Activated gamma-delta T cell (primary cell): ENCODE measurements at places on chromosomes 11 and 22.

- DNase-seq, result no peak
Measured at GRCh38 chr11:125566235-125566634, 3.0 kb upstream of the EI24 start.

GRCh38 chr11:103997082-103997481, 39.4 kb upstream of the DDI1 start:
- no peak for DNase-seq

- no peak for DNase-seq
Measured at GRCh38 chr11:2135018-2135569, 4.1 kb downstream of the IGF2 start.

DNA sequence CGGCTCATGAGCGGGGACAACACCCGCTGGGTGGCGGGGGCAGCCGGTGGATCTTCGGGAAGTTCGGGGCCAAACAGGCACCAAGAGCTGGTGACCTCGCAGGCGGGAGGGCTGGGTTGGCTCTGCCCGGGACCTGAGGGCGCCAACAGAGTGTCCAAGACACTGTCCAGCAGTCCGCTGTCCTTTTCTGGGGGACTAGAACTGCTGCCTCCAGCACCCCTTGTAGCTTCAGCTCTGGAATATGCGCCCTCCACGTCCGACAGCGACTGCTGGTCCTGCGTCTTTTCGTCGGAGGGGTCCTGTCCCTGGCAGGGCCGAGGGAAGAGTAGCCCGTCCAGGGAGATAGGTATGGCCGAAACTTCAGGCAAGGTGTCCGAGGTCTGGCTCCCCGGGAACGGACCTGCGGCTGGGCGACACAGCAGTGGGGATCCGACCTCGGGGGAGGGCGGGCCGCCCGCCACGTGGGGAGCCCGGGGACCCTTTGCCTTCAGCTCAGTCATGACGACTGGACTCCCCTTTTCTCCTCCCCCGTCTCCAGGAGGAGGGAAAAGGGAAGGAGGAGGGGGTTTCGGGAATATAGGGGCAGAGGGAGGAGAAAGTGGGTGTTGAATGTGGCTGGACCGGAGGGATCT, 926 bp downstream of the PGR start:
- no peak for DNase-seq

DNA sequence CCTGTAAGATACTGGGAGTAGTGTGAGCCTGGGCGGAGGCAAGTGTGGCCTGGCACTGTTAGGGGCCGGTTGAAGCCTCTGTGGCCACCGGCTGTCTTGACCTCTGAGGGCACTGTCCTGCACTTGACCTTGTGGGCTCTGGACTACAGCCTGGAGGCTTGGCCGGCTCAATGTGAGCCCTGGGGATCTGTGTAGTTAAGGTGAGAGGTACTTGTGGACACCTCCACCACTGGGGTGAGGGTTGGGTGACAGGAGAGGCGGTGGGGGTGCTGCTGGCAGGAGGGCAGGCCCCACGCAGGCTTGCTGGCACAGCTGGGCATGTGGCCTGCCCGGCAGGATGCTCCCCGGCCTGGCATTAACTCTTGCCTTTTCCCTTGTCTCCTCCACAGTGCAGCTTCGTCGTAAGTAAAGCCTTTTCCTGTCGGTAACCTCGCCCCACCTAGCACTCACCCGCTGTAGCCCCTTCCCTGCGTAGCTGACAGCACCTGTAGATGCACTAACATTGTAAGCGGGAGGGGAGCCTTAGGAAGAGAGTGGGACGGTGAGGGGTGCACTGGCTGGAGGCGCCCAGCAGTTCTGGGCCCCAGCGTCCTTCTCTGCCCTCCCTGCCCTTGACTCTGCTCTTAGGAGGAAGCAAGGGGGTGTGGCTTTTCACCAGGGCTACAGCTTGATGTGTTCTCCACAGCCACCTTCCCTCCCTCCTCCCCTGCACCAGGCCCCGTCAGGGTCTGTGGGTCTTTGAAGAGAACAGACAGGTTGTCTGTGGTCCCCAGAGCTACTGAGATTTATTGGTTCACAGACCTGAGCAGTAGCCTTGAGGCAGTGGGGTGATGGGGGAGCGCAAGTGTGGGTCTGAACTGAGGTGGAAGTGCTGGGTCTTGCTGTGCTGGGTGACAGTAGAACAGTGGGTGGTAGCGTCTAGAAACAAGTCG, 17.6 kb downstream of the INCENP start:
- no peak for DNase-seq

DNA sequence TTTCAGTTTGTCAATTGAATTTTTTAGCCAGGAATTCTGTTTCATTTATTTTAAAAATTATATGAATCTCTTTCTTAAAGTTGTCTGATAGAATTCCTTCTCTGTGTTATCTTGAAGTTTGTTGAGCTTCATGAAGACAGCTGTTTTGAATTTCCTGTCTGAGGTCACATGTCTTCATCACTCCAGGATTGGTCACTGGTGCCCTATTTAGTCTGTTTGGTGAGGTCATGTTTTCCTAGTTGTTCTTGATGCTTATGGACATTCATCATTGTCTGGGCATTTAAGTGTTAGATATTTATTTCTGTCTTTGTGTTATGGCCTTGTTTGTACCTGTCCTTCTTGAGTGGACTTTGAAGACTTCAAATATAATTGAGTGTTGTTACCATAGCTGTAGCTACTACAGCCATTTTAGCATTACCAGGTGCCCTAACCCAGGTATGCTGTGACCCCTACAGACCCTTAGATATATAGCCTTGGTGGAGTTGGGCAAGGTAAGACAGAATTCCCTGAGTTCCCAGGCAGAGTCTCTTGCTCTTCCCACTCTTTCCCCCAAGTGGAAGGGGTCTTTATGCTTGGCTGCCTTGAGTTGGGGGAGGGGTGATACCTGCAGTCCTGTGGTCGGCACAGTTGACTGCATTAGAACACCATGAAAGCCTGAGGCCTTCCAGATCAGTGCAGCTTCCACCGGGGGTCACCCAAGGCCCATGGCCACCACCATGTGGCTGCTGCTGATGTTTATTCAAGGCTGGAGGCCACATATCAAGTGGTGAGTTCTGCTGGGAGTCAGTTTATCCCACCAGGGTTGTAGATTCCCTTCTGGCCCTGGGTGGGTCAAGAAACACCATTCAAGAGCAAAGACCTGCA, 229.6 kb downstream of the DYNC2H1 start:
- no peak for DNase-seq

GRCh38 chr11:30868626-30869081, 282.5 kb upstream of the MPPED2 start:
- DNase-seq, result no peak

DNA sequence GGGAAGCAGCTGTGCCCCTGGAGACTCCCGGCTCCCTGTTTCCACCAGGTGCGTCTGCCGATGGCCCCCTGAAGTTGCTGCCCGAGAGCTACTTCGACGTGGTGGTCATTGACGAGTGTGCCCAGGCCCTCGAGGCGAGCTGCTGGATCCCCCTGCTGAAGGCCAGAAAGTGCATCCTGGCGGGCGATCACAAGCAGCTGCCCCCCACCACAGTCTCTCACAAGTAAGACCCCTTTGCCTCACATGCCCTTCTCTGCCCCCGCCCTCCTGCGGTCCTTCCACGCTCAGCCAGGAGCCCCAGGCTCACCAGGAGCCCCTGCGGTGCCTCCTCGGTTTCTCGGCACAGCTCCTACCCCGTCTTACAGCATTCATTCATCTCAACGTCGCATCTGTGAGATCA, 25.4 kb downstream of the IGHMBP2 start:
- no peak for DNase-seq

GRCh38 chr22:39277142-39277607, 32.4 kb upstream of the PDGFB start:
- DNase-seq, result no peak

GRCh38 chr11:128882451-128882850, 8.7 kb upstream of the KCNJ5 start:
- no peak for DNase-seq

DNA sequence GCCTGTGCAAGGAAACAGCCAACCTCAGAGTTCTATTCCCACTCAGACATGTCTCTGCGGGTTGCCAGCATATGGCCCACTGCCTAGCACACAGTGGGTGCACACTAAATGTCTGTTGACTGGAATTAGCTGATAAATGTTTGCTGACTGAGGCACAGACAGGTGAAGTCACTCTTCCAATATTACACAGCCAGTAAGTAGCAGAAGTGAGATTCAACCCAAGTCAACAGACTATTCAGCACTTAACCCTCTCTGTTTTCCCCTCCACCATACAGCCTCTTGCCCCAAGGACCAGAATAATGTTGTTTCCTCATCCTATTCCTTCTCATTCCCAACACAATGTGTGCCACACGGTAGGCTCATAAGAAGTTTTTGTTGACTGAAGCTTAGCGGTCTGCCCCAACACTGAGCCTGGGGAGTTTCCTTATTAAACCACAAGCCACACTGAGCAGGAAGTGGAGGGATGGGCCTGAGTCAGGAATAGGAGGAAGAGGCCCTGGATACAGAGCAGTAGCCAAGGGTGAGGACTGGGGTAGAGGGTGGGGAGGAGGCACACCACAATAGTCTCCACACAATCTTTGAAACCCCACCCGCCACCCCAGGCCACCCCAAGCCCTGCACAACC, 15.7 kb upstream of the IL10RA start:
- no peak for DNase-seq

DNA sequence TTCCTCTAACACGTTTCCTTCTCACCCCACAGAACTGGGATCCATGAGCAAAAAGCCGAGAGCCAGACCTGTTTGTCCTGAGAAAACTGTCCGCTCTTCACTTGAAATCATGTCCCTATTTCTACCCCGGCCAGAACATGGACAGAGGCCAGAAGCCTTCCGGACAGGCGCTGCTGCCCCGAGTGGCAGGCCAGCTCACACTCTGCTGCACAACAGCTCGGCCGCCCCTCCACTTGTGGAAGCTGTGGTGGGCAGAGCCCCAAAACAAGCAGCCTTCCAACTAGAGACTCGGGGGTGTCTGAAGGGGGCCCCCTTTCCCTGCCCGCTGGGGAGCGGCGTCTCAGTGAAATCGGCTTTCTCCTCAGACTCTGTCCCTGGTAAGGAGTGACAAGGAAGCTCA, 24.0 kb downstream of the CD5 start:
- no peak for DNase-seq

DNA sequence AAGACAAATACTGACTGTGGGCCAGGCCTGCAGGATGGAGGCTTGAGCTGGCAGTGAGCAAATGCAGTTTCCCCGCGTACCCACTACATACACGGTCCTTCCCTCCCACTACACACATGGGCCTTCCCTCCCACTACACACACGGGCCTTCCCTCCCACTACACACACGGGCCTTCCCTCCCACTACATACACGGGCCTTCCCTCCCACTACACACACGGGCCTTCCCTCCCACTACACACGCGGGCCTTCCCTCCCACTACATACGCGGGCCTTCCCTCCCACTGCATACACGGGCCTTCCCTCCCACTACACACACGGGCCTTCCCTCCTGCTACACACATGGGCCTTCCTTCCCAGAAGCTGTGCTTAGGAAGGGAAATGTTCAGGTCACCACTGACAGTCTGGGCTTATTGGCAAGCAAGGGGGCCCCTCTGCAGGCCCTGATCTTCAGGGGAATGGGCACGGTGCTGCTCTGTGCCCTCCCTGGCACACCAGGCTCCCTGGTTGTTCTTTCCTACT, 10.8 kb downstream of the DNAL4 start:
- DNase-seq, result no peak

- no peak for DNase-seq
Measured at GRCh38 chr11:130782361-130783222, 133.7 kb downstream of the SNX19 start.

DNA sequence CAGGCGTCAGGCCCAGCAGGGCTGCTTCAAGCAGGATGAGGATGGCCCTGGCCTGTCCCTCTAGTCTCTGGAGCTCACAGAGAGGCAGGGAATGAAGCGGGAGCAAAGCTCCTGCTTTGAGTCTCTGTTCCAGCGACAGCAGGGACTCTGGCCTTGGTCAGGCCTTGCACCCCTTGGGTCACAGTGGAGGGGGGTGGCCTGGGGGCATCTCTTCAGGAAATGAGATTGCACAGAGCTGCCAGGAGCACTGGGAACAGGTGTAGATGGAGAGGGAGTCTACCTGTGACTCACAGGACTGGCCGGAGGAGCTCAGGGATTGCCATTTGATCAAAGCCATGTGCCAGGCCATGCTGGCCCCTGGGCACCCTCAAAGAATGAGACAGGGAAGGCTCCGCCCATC, 1.6 kb downstream of the ANO1 start:
- DNase-seq, result no peak

DNA sequence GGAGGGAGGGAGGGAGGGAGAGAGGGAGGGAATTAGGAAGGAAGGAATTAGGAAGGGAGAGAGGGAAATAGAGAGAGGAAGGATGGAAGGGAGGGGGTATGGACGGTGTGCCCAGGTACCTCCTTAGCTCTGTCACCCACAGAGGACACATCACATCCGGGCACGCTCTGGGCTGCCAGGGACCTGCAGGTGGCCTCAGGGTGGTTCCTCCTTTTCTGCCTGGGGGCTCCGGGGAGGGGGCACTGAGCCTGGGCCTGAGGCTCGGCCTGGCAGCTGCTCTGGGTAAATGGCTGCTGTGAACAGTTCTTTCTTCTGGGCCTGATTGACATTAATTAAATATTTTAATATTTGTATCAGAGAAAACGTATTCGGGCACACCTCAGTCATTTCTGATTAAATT, 733.5 kb downstream of the BRD1 start:
- DNase-seq, result no peak

GRCh38 chr11:44112091-44112821, 16.8 kb downstream of the EXT2 start:
- no peak for DNase-seq

DNA sequence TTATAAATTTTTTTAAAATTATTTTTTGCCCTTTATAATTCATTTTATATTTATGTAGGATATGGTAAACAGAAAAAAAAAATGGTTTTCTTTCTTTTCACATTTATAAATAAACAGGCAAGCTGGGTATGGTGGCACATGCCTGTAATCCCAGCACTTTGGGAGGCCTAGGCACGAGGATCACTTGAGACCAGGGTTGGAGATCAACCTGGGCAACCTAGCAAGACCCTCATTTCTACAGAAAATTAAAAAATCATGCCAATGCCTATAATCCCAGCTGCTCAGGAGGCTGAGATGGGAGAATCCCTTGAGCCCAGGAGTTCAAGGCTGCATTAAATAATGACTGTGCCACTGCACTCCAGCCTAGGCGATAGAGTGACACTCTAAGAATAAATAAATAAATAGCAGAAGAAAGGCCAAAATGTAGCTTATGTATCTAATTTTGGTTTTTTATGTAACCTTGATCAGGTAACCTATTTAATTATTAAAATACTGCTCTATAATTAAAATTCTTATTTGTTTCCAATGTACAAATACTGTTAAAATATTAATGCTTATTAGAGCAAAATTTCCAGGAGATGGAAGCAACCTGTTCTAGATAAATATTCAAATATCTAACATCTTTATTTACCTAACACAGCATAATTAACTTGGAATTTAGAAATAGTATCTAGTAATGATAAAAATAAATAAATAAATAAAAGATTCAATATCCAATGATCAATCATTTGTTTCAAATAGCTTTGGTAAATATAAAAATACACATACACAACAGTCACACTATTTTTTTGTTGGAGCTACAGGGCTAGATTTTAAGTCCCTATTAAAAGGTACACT, 21.4 kb downstream of the PI4KA start:
- DNase-seq, result no peak
